Stimulated activated CD4-positive, alpha-beta T cell treated with anti-CD3 and anti-CD28 coated beads, Interleukin-1b, Interleukin-23, amount 100 ng/mL, for 1 hour (primary cell): ENCODE measurements at places on chromosomes 13 and 19.

GRCh38 chr13:47478985-47479384, 522.1 kb downstream of the SUCLA2 start:
- no peak for DNase-seq

- no peak for DNase-seq
Measured at GRCh38 chr13:32737111-32737571, 150.9 kb downstream of the PDS5B start.

- DNase-seq: no peak
Measured at GRCh38 chr13:74027161-74027779, 106.9 kb downstream of the KLF12 start.

GRCh38 chr13:92488249-92488852, 738.3 kb upstream of the GPC6 start:
- DNase-seq: no peak

DNA sequence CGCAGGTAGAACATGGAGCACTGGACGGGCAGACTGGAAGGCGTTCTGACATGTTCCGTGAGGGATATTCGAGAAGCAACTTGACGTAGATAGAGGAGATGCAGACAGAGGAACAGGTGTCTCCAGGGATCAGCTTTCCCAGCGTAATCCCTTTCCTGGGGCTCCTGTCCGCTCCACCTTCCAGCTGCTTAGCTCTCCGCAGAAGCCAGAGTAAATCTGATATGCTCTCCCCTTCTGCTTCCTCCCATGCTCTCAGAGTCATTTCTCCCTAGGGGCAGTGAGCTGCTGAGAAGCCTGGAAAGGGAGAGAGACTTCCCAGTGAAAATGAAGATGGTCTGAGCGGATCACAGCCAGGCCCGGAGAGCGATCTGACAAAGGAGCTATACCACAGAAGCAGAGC, 23.0 kb upstream of the OLFM4 start:
- DNase-seq: no peak

GRCh38 chr13:66974174-66974573, 256.0 kb downstream of the PCDH9 start:
- DNase-seq: no peak

GRCh38 chr13:110423689-110424302, 116.7 kb downstream of the COL4A2 start:
- DNase-seq: no peak

DNA sequence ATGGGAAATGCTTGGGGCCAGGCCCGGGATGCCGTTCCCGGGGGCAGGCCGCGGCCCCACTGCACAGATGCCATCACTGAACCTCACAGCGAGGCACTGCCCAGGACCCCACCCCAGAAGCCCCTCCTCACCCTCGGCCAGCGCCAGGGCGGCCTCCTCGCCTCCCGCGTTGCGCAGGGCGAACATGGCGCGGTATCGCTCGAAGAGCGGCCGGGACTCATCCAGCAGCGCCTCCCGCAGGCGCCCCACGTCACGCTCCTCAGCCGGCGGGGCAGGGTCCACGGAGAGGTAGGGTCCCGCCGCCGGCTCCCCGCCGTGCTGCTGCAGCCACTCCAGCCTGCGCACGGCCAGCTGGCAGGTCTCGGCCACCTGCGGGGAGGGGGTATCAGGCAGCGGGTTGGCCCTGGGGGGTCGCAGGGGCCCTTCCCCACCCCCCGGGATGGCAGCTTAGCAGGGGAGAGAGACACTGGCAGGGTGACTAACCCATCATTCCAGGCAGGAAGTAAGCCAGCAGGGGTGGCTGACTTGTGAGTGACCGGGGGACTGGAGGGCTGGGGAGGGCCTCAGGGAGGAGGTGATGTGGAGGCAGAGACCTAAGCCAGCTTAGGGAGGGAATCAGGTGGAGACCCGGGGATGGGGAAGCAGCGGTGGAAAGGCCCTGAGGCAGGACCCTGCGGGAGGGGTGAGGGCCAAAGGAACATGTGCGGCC, 8.2 kb downstream of the DOHH start:
- no peak for DNase-seq

DNA sequence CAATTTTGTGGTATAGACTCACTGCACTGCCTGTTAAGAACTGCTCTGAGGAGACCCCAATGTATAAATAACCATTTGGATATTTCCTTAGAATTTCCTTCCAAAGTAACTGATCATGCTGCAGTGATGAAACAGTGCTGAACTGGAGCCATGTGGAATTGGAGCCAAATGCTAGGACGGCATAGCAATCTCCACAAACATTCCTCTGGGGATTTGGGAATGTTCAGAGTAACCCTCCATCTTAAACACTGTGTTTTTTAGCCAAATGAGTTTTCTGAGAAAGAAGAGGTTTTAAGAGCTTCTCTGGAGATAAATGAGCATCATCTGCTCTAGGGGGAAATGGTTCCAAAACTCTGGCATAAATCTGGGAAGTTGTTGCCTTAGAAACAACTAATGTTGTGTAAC, 98.2 kb downstream of the OLFM4 start:
- no peak for DNase-seq

DNA sequence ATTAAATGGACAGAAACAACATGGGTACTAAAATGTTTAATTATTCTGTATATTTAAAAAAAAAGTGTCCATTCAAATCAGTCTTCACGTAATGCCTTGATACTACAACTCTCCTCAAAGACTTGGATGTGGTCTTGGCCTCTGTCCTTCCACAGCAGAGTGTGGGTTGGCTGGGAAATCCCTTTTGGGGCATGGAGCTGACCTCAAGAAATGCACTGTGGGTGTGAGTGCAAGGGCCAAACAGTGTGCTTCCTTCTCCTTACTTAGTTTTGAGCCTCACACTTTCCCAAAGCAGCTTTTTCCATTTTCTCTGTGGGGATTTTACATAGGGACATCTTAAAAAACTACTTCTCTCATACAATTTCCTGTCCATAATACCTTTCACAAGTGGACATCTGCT, 607.4 kb downstream of the EFNB2 start:
- DNase-seq: no peak

- no peak for DNase-seq
Measured at GRCh38 chr13:94168783-94169453, 310.6 kb downstream of the DCT start.

DNA sequence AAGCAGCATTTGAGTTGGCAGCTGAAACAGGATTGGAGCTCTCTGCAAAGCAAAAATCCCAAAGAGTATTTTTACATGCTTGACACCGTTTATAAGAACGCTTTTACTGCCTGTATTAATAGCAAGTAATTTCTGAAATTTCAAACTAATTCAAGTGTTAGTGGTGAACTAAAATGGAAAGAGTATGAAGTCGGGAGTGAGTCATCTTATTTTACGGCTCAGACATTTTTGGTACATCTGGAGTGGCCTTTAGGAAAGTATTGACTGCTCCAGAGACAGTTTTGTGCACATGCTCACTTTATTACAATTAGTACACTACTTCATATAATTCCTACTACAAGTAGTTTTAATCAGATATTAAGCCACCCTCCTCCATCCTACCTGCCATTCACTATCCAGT, 167.4 kb downstream of the SLITRK6 start:
- DNase-seq: no peak

DNA sequence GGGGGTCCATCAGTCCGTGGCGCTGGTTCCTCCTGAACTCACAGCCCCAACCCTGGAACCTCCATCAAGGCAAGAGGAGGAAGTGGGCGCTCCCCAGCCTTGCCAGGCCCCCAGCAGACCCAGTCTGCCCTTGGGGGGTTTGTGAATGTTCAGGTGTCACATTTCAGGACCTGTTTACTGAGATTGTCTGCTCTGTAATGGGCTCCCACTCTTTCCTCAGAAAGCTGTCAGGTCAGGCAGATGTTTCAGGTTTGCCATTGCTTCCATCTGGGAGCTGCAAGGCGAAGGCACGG, 29.4 kb downstream of the TSSK6 start:
- no peak for DNase-seq

DNA sequence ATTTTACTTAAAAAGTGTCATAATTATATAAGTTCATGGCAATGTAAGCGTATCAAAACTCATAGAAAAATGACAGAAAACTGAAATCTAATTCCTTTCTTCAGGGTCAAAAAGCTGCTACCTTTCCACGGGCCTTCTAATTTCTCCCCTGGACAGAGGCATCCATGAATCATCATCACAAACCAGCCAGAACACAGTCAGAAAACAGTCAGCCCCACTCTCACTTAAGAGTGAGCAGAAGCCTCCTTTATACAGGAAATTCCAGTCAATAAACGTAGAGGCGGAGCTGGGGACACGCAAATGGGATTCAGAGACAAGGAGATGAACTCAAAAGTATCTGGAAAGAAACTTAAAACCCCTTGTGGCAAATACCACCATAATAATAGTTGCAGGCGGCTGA, 54.2 kb upstream of the ABCC4 start:
- DNase-seq: no peak

DNA sequence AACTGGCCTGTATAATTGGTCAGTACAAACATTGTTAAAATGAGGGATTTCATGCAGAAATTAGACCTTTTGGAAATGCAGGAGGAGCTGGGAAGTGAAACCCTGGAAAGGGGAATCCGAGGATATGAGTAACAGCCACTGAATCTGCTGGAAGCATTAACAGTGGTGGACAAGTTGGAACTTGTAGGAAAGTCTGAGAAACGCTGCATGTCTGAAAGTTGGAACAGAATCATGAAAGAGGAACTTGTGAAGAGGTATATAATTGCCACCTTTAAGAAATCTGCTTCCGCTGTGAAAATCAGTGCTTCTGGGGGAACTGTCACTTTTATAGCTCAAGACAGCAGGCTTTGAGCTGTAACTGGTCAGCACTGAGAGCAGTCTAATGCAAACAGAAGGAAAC, 716.5 kb upstream of the PRR20A start:
- no peak for DNase-seq

- no peak for DNase-seq
Measured at GRCh38 chr13:112806739-112807652, 117.2 kb downstream of the ATP11A start.

GRCh38 chr13:78940455-78941130, 281.6 kb upstream of the OBI1 start:
- no peak for DNase-seq

DNA sequence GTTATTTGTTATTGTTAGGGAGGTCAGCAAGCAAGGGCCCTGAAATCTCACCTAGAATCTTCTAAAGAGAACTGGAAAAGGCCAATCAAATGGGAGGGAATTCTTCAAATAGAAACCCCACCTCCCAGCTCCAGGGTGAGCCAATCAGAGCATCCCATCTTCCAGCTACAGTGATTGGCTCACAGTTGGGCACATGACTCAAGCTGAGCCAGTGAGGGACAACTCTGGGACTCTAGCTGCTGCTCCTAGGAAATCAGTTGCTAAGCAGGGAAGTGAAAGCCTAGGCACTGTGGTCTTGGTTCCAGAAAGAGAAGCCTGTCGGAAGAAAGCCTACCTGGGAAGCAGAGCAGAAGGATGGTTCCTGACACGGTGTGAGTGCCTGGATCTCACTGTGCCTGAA, 13.4 kb downstream of the TM6SF2 start:
- DNase-seq: no peak

DNA sequence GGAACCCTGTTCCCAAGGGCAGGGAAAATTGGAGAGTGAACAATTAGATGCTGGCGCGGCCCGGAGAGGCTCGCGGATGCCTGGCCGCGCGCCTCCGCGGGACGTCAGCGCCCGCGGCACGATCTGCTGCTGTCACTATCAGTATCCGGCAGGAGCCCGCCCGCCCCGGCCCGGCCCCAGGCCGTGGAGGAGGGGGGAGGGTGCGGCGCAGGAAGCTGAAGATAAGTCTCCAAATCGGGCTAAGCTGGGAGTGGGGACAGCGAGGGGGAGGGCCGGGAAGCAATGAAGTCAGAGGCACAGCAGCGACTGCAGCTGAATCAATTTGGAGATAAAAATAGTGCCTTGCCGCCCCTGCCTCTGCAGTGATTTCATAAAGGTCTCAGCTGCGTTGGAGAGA, 441.5 kb upstream of the KLF12 start:
- peak; percentile 8 for DNase-seq

GRCh38 chr13:38483623-38484022, 134.0 kb downstream of the UFM1 start:
- DNase-seq: no peak

- DNase-seq: no peak
Measured at GRCh38 chr19:17862711-17863519, 3.2 kb downstream of the RPL18A start.

- DNase-seq: no peak
Measured at GRCh38 chr13:111954661-111955411, 112.1 kb upstream of the SOX1 start.

DNA sequence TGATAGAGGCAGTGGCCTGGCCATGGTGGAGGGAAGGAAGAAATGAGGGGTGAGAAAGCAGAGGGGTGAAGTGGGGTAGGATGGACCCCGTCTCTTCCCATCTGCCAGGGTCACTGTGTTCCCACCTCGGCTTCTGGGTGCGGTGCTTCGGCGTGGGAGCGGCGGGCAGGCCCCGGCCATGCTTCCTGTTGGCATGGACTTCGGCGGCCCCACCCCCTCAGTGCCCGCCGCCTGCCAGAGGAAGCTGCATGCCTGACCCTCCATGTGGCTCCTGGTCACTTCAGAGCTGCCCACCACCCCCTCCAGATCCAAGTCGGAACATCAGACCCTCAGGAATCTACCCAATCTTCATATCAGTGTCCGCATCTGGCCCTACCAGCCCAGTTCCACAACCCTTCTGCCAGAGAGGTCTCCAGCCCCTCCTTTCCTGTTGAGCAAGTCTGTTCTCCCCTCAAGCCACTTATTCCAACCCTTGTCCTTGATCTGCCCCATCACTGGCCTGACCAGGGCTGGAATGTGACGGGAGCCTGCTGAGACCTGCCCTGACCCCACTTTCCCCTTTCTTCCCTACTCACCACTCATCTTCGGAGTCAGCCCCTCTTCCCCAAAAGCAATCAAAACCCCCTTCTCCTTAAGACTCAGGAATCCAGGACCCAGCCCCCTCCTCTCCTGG, 1.5 kb downstream of the KCNN4 start:
- DNase-seq: no peak

- DNase-seq: no peak
Measured at GRCh38 chr13:33721724-33722123, 96.2 kb upstream of the RFC3 start.
